GM23248 (cell line): ENCODE measurements at places on chromosomes 2 and 18. TPM values are rescaled to one million over a fixed set of nuclear protein-coding genes. Genes with fewer than 3 reads are reported as not detected.

DNA sequence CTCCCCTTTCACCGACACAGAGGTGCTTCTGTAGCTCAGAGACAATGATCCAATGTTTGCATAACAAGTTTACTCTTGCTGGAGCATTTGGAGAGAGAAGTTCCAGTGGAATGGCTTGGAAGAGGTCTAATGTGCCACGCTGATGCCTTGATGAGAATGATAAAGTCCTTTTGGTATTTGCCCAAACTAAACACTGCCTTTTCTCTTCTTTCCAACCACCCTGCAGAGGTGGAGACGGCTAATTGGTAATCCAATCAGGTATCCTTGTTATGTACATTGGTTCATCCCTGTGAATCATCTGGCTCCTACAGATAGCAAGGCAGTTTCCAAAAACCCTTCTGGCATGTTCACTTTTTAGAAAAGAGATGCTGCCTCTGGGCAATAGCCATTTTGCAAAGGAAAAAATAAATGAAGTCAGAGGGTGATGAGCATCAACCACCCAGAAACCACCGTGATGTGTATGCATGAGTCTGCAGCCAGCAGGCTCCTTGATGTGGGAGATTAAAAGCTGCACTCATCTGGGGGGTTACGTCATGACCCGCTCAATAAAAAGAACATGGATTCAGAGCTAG, 40.6 kb downstream of the KIAA2012 start:
- no peaks in the 10 kb centered on the region for H3K27me3 ChIP-seq

GRCh38 chr2:152134488-152135280, 35.8 kb upstream of the CACNB4 start:
- H3K4me1 ChIP-seq = peaks cover 11% of the 10 kb centered on the region
- H3K27me3 ChIP-seq = no peaks in the 10 kb centered on the region
- H3K4me3 ChIP-seq = no peak overlapping the region

- no peak overlapping the region for H3K27ac ChIP-seq
- H3K36me3 ChIP-seq = no peaks in the 10 kb centered on the region
- no peaks in the 10 kb centered on the region for H3K27me3 ChIP-seq
- peak; percentile 56 for DNase-seq
- H3K4me1 ChIP-seq = peaks cover 29% of the 10 kb centered on the region
Observed at GRCh38 chr2:225122583-225123486, 80.6 kb upstream of the DOCK10 start.

DNA sequence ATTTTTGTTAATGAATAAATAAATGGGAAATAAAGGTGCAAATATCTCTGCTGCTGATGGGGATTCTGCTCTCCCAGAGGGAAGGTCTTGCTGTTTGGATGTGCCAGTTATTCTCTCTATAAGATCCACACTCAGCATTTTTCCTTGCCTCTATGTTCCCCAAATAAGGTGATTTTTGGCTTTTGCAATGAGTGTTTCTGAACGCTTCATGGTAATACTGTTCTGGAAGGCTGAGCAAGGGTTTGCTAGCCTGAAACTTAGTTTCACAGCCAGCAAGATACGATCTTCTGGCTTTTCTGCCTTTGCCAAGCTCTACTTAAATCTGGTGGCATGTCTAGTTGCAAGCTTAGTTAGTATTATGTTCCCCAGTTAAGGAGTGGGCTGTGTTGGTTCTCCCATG, 114.6 kb downstream of the LPIN1 start:
- 0 out of 2 replicates have a peak, but pooled peaks cover 3% of the 10 kb centered on the region for H3K27me3 ChIP-seq
- DNase-seq = no peak
- no peak overlapping the region for H3K4me3 ChIP-seq
- no peaks in the 10 kb centered on the region for H3K4me1 ChIP-seq

GRCh38 chr18:34370704-34371395, 146.1 kb upstream of the NOL4 start:
- no peaks in the 10 kb centered on the region for H3K36me3 ChIP-seq
- H3K27ac ChIP-seq = no peak overlapping the region
- H3K4me1 ChIP-seq = no peaks in the 10 kb centered on the region
- H3K4me3 ChIP-seq = no peak overlapping the region
- DNase-seq = no peak

- peak; percentile 36 for DNase-seq
- H3K27ac ChIP-seq = no peak overlapping the region
- H3K27me3 ChIP-seq = peaks cover 56% of the 10 kb centered on the region
- H3K4me1 ChIP-seq = 0 out of 2 replicates have a peak, but pooled peaks cover 3% of the 10 kb centered on the region
- no peak overlapping the region for H3K4me3 ChIP-seq
Observed at GRCh38 chr2:26682155-26682554, 10.4 kb upstream of the KCNK3 start.

GRCh38 chr2:10830641-10831399, 18.2 kb upstream of the PDIA6 start:
- H3K27ac ChIP-seq = no peak overlapping the region
- no peaks in the 10 kb centered on the region for H3K4me1 ChIP-seq
- DNase-seq = no peak
- no peaks in the 10 kb centered on the region for H3K36me3 ChIP-seq
- H3K4me3 ChIP-seq = no peak overlapping the region

GRCh38 chr2:239594019-239594771, 193.4 kb upstream of the HDAC4 start:
- no peaks in the 10 kb centered on the region for H3K36me3 ChIP-seq
- no peaks in the 10 kb centered on the region for H3K4me1 ChIP-seq
- H3K27ac ChIP-seq = no peak overlapping the region
- H3K27me3 ChIP-seq = no peaks in the 10 kb centered on the region
- H3K4me3 ChIP-seq = no peak overlapping the region

DNA sequence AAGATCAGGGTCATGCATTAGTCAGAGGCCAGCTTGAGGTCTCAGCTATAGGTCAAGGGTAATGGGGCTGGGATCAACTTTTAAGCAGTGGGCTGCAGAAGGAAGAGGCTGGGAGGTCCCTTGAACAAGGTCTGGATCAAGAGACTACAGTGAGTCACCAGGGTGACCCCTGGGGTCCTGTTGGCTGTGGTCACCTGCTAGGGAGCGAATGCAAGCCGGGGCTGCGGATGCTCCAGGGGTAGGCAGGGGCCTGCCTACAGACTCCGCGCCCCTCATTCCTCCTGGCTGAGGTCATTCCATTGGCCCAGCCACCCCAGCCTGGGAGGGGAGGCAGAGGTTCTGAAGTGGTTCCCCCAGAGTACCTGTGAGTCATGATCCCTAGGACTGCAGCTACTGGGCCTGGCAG, 110.4 kb downstream of the CYP26B1 start:
- H3K27ac ChIP-seq = no peak overlapping the region
- peaks cover 8% of the 10 kb centered on the region; the same call in 1 of the 2 replicates for H3K4me1 ChIP-seq
- H3K36me3 ChIP-seq = no peaks in the 10 kb centered on the region
- H3K27me3 ChIP-seq = no peaks in the 10 kb centered on the region
- no peak overlapping the region for H3K4me3 ChIP-seq

DNA sequence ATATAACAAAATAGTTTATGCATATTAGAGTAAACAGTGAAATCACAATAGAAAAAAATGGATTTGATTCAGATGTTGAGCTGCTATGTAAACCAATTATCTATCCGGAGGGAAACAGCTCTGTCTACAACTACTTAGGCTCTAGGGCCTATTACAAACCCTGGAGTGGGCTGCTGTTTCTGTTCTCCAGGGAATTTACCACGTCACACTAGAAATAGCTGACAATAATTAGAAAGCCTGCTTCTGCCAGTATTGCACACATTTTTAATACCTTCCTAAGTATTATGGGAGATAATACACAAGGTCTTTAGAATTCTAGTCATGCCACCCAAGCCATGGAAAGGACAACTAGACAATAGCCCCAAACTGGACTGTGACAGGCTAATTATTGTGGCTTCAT, 411.1 kb downstream of the FIGN start:
- H3K27me3 ChIP-seq = no peaks in the 10 kb centered on the region
- H3K4me1 ChIP-seq = no peaks in the 10 kb centered on the region
- no peak overlapping the region for H3K27ac ChIP-seq

- 0 out of 2 replicates have a peak, but pooled peaks cover 7% of the 10 kb centered on the region for H3K36me3 ChIP-seq
- H3K4me3 ChIP-seq = no peak overlapping the region
Observed at GRCh38 chr2:203347375-203347774, 19.2 kb downstream of the ABI2 start.

DNA sequence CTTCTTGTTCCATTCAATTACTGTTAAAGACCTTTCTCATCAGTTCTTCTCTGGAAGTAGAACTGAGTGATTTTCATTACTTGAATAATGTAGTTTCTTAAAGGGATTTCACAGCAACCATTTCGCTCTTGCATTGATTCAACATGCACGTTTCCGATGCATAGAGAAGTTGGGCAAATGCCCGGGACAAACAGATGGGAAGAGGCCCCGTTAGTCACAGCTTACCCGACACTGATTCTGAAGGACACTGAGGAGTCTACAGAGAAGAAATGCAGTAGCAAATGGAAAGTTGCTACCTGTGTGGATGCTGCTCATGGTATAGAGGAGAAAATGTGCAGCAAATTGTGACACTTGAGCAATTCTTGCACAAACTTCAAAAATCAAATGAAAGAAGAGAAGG, 32.3 kb upstream of the GCG start:
- H3K27ac ChIP-seq = no peak overlapping the region
- H3K4me1 ChIP-seq = no peaks in the 10 kb centered on the region
- no peak overlapping the region for H3K4me3 ChIP-seq
- peaks cover 89% of the 10 kb centered on the region for H3K36me3 ChIP-seq

GRCh38 chr2:46461011-46461674, 18.2 kb upstream of the TMEM247 start:
- DNase-seq = peak; percentile 64
- no peaks in the 10 kb centered on the region for H3K36me3 ChIP-seq
- H3K4me1 ChIP-seq = no peaks in the 10 kb centered on the region
- no peak overlapping the region for H3K27ac ChIP-seq
- H3K27me3 ChIP-seq = no peaks in the 10 kb centered on the region

GRCh38 chr18:12026562-12026961, 45.3 kb downstream of the IMPA2 start:
- H3K4me3 ChIP-seq = no peak overlapping the region
- H3K4me1 ChIP-seq = peaks cover 3% of the 10 kb centered on the region
- no peak overlapping the region for H3K27ac ChIP-seq
- no peak for DNase-seq
- no peaks in the 10 kb centered on the region for H3K27me3 ChIP-seq

GRCh38 chr2:19746611-19747309, 155.0 kb downstream of the TTC32 start:
- H3K4me1 ChIP-seq = 0 out of 2 replicates have a peak, but pooled peaks cover 6% of the 10 kb centered on the region
- no peak overlapping the region for H3K4me3 ChIP-seq
- peak; percentile 28 for DNase-seq
- no peaks in the 10 kb centered on the region for H3K36me3 ChIP-seq
- no peak overlapping the region for H3K27ac ChIP-seq
- H3K27me3 ChIP-seq = no peaks in the 10 kb centered on the region

GRCh38 chr2:197914778-197915177, 110.4 kb downstream of the PLCL1 start:
- no peaks in the 10 kb centered on the region for H3K27me3 ChIP-seq
- H3K4me3 ChIP-seq = no peak overlapping the region
- H3K27ac ChIP-seq = no peak overlapping the region
- H3K4me1 ChIP-seq = peaks cover 21% of the 10 kb centered on the region

DNA sequence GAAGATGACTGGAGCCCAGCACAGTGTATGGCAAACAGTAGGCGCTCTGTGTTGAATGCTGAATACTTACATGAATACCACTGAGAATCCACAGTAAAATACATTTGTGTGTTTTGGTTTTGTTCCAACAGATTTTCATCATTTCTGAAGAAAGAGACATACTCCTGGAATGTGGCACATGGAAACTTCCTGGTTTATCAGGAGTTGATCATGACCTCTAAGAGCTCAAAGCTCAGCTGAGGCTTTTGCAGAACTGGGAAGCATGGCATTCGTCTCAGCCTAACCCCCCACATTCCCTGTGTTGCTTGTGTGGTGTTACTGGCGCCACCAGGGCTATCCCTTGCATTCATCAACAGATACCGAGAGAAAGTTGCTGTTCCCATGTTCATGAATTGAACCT, 316.9 kb upstream of the REV1 start:
- no peak overlapping the region for H3K27ac ChIP-seq
- H3K36me3 ChIP-seq = no peaks in the 10 kb centered on the region
- H3K4me1 ChIP-seq = peaks cover 21% of the 10 kb centered on the region
- peak; percentile 52 for DNase-seq
- H3K27me3 ChIP-seq = no peaks in the 10 kb centered on the region

GRCh38 chr2:133787207-133787606, 218.9 kb upstream of the NCKAP5 start:
- H3K4me3 ChIP-seq = no peak overlapping the region
- peak; percentile 70 for DNase-seq
- no peak overlapping the region for H3K27ac ChIP-seq
- no peaks in the 10 kb centered on the region for H3K36me3 ChIP-seq

DNA sequence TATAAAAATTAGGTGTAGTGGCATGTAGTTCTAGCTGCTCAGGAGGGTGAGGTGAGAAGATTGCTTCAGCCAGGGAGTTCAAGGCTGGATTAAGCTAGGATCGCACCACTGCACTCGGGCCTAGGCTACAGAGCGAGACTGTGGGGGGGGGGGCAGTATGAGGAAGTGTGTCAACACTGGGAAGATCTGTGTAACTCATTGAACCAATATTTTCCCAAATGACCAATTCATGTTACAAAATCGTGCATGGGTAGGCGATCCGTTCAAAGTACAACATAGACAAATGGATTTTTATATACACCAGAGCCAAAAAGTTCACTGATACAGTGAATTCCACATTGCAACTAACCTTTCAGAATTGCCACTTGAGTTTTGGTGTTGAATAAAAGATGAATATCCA, 8.1 kb downstream of the SMAD4 start:
- H3K4me1 ChIP-seq = peaks cover 27% of the 10 kb centered on the region
- no peak overlapping the region for H3K27ac ChIP-seq
- no peak for DNase-seq
- no peak overlapping the region for H3K4me3 ChIP-seq
- no peaks in the 10 kb centered on the region for H3K36me3 ChIP-seq
- no peaks in the 10 kb centered on the region for H3K27me3 ChIP-seq

- H3K4me3 ChIP-seq = no peak overlapping the region; the same call in 1 of the 2 replicates
- H3K4me1 ChIP-seq = peaks cover 46% of the 10 kb centered on the region
- H3K27ac ChIP-seq = peak overlapping the region; percentile 59
- 0 out of 2 replicates have a peak, but pooled peaks cover 6% of the 10 kb centered on the region for H3K36me3 ChIP-seq
- no peaks in the 10 kb centered on the region for H3K27me3 ChIP-seq
Observed at GRCh38 chr2:102130647-102130991, 11.9 kb upstream of the IL1R1 start.

- H3K4me1 ChIP-seq = no peaks in the 10 kb centered on the region
- DNase-seq = no peak
- no peak overlapping the region for H3K4me3 ChIP-seq
- H3K36me3 ChIP-seq = no peaks in the 10 kb centered on the region
- H3K27ac ChIP-seq = no peak overlapping the region
- H3K27me3 ChIP-seq = no peaks in the 10 kb centered on the region
Observed at GRCh38 chr18:77304268-77304667, 54.6 kb downstream of the GALR1 start.

- H3K27me3 ChIP-seq = peaks cover 7% of the 10 kb centered on the region
- no peaks in the 10 kb centered on the region for H3K36me3 ChIP-seq
- no peak overlapping the region for H3K27ac ChIP-seq
- H3K4me3 ChIP-seq = no peak overlapping the region
Observed at GRCh38 chr18:74073957-74074667, 73.5 kb downstream of the FBXO15 start.

- H3K27me3 ChIP-seq = no peaks in the 10 kb centered on the region
- DNase-seq = no peak
- no peak overlapping the region for H3K27ac ChIP-seq
- H3K4me1 ChIP-seq = peaks cover 6% of the 10 kb centered on the region
- H3K36me3 ChIP-seq = peaks cover 20% of the 10 kb centered on the region
Observed at GRCh38 chr2:109542384-109542783, 71.4 kb downstream of the SEPTIN10 start.

GRCh38 chr18:63741769-63742168, 33.4 kb upstream of the SERPINB7 start:
- H3K27me3 ChIP-seq = no peaks in the 10 kb centered on the region
- no peak overlapping the region for H3K27ac ChIP-seq
- no peaks in the 10 kb centered on the region for H3K36me3 ChIP-seq
- H3K4me1 ChIP-seq = peaks cover 7% of the 10 kb centered on the region
- DNase-seq = peak; percentile 72

Gene ITSN2
- total RNA-seq = 19.2 and 35.3 TPM in 2 replicates

Gene ZFAND2B
- total RNA-seq = 39.3 and 42.4 TPM in 2 replicates

Gene LONRF2
- under 0.01 and 0.13 TPM in 2 replicates for total RNA-seq

Gene M1AP
- total RNA-seq = 0.25 and 1.5 TPM in 2 replicates

Gene CYTIP
- not detected in 2 replicates for total RNA-seq

Gene SIGLEC15
- 0.22 and 0.38 TPM in 2 replicates for total RNA-seq

Gene PROKR1
- 0.11 TPM in 1 of 2 replicates, not detected in the other for total RNA-seq

Gene LRRTM4
- total RNA-seq = not detected in 2 replicates

Gene G6PC2
- total RNA-seq = not detected in 2 replicates
